Activated T-helper 1 cell treated with anti-CD3 and anti-CD28 coated beads, Interleukin-12 subunit alpha, Interleukin-12 subunit beta, Interleukin-2, Interleukin-4 antibody, amounts not matched to agents 30 ng/mL and 10 ng/mL and 1 ng/mL, durations not matched to agents 14 hours and 24 hours and 36 hours (primary cell): ENCODE measurements at places on chromosomes 1 and 21.

- no peak for DNase-seq
These were observed 41.7 kb downstream of the PKNOX1 start for GRCh38 chr21:43015906-43016540.

GRCh38 chr1:166915941-166916340 is 39.9 kb upstream of the TADA1 start:
- DNase-seq = no peak

DNA sequence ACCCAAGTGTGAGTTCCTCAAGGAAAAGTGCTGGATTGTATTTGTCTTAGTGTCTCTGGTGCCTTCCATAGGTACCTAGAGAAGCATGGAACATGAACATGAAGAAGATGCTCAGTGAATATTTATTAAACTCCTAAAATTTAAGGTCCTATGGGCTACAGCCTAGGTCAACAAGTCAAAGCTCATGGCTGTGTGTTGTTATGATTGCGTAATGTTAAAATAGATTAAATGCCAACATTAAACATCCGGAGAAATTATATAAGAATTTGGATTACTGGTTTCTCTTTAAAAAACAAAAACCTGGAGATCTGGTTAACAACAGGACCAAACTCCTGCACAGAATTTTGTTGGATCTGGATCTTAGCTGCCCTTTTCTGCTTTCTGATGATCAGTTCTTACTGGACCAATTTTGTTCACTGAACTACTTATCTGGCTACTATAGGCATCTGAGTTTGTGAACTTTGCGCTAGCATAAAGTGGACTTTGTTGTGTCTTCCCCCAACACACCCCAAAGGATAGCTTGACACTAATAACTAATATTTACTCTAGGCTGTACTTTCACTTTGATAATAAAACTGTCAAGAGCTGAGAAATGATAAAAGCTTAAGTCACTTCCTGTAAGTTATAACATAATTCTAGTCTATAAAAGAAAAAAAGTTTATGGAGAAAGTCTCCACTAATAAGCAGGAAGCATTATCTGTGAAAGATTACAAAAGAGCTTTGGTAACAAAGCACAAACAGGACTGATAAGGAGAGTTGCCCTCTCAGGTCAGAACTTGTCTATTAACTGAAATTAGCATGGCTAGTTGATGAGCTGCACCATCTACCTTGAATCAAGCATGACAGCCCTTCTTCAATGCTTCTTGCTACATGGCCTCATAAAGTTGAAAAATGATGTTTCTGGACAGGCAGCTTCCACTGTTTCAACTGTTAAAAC is 20.7 kb downstream of the F5 start:
- no peak for DNase-seq

DNA sequence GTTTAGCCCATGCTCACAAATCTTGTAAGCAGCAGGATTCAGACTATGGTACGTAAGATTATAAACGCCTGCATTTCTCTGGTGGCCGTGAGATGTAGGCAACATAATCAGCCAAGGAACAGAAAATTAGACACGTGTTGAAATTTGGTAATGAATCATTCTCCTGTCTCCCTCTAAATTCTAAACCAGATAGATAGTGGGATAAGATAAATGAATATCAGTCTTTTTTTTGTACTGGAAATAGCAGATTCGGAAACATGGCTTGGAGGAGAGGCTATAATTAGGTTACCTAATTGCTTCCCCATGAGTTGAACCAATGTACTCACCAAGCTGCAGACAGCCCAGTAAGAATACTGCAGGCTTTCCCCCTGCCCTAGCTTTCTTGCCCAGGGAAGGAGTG is 172.3 kb downstream of the TGFB2 start:
- DNase-seq = no peak

DNA sequence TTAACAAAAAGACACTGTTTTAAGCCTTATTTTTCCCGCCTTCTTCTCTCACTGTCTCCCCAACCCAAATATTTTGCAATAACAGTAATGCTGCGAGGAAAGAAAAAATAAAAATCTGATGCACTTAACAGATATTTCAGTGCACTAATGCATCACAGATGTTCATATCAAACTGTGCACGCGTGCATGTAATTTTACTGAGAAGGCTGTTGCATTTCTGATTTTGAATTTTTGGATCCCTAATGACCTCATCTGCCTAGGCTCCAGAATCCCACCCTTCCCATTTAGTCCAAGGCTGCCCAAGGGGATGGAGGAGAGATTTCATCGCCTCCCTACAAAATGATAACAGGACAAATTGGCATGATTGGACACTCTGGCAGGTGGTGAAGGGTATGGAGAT is 5.5 kb downstream of the TRABD2B start:
- no peak for DNase-seq

DNA sequence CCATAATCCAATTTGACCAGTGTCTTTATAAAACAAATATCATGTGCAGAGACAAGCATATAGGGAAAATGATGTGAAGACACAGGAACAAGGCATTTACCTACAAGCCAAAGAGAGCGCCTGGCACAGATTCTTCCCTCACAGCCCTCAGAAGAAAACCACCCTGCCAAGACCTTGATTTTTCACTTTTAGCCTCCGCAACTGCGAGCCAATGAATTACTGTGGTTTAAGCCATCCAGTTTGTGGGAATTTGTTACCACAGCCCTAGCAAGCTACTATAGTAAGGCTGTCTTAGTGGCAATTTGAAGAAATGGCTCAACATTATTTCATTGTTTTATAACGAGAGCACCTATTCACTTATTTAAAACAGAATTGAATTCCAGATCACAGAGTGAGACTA is 85.7 kb upstream of the CCDC190 start:
- DNase-seq = no peak

GRCh38 chr1:2129256-2129943 is 65.2 kb downstream of the FAAP20 start:
- DNase-seq = no peak

DNA sequence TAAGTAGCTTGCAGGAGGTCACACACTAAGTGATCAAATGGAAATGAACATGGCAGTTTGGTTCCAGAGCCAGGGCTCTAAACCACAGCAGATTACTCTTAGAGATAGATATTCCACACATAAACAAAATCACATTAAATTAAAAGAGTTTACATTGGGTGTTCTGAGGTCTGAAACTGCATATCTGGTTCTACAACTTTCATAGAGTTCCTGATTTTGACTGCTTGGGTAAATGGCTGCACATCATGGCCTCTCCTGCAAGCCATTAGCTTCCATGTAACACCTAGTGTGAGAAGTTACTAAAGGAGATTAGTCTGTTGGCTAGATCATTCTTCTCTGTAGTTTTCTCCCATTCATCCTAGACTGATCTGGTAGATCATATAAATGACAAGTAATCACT is 12.8 kb upstream of the XCL2 start:
- no peak for DNase-seq

- no peak for DNase-seq
These were observed 19.5 kb downstream of the ERG start for GRCh38 chr21:38478782-38479181.

DNA sequence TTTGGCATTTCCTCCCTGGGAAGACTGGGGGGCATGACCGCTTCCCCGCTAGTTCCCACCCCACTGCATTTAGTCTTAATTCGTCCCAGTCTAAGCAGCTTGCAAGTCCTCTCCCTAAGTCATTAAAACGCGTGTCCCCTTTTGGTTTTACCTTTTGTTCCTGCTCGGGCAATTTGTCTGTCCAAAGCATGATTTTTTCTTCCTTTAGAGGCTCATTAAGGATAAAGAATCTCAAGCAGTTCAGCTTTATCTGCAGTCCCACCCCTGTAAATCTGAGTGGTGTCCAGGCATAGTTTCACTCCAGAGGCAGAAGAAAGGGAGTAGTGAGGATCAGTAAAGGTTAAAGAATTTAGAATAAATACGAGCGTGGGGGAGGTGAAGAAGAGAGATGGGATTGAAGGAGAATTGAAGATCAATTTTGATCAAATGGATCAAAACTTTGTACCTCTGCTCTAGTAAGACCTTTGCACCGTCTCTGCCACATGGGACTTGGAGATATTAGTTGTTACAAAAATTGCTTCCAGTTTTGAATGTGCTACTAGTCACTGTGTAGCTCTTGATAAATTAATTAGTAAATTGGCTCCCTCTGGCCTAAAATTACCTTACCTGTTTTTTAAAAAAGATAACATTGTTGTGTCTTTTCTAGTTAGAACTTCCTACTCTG is 989 bp upstream of the ETV3 start:
- no peak for DNase-seq

DNA sequence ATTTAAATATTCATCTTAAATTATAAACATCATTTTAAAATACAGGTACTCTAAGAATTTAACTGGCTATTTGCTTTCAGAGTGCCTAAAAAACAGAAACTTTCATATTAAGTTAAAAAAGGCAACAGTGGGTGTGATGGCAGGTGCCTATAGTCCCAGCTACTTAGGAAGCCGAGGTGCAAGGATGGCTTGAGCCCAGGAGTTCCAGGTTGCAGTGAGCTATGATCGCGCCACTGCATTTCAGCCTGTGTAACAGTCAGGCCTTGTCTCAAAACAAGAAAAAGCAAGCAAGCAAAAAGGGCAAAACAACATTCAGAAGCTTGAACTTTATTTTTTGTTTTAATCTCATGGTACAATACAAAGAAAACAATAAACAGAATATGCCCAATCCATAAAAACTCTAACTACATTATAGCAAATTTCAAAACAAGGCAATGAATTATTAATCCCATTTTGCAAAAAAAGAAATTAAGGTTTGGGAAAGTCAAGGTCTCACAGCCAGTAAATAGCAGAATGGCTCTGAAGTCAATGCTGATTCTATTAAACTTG is 15.2 kb downstream of the ENAH start:
- no peak for DNase-seq

DNA sequence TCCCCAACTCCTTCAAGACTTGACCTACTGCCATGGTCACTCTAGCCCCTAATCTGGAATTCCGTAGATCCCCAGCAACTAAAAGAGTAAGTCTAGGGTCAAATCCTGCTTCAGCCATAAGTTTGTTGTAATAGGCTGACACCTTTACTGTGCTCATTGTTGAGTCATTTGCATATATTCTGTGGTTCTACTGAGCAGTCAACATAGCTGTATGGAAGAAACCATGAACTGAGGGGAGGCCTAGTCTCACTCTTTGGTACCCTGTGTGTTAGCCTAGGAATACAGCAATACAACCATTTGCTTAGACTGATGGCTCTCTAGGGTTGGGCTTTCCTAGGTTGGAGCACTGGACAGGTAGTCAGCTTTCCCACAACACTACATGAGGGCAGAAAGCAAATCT is 23.6 kb upstream of the SLC35D1 start:
- DNase-seq = no peak

GRCh38 chr1:65812065-65812464 is 19.4 kb downstream of the PDE4B start:
- peak; percentile 77 for DNase-seq

DNA sequence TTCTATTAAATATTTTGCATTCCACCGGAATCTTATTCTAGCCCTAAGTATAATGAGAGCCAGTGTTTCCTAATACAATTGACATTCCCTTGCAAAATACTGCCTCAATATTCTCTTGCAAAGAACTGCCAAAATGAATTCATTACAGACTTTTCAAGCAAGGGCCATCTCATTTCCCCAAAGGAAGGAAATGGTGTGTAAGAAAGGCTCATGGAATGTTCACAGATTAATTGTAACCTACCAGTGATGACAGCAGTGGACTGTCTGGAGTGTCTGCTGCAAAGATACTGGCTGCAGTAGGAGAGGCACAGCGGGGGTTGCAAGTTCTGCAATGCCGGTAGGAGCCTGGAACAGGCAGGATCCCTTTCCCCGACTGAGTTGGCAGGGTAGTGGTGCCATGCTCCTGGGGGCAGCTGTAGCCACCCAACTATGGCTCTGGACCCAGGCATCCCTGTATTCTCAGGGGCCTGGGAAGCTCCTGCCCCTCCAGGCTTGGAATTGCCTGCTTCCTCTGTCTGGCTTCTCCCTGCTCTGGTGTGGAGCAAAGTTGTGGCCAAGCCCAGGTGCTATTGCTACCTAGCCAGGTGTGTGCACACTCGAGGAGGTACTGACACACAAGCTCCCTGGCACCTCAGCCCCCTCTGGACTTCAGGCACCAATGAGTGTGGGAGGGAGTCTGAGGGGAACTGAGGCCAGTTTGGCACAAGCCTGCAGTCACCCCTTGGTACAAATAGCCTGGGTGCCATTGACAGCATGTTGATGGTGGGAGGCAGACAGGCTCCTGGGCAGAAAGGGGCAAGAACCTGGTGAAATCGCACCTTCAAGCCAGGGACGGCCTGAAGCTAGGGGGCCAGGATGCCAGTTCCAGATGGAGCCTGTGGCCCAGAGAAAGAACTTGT is 1371.0 kb downstream of the KCNT2 start:
- no peak for DNase-seq

DNA sequence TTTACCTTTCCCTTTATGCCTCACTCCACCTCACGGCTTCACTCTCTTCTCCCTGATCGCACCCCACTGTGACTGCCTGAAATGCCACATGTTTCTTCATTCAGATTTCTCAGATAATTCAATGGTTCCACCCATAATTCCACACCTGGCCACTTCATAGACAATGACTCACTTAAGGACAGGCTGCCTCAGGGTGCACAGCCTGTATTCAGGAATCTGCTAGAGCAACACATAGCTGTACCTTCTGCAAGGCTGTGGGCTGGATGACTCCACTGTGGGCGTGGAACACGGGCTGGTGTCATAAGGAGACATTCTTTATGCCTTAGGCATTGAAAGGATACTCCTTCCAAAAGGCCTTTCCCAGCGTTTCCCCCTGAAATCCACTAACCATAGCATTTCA is 36.1 kb downstream of the L1TD1 start:
- DNase-seq = no peak

GRCh38 chr1:6037338-6037762 is 8.3 kb upstream of the KCNAB2 start:
- peak; percentile 6 for DNase-seq

DNA sequence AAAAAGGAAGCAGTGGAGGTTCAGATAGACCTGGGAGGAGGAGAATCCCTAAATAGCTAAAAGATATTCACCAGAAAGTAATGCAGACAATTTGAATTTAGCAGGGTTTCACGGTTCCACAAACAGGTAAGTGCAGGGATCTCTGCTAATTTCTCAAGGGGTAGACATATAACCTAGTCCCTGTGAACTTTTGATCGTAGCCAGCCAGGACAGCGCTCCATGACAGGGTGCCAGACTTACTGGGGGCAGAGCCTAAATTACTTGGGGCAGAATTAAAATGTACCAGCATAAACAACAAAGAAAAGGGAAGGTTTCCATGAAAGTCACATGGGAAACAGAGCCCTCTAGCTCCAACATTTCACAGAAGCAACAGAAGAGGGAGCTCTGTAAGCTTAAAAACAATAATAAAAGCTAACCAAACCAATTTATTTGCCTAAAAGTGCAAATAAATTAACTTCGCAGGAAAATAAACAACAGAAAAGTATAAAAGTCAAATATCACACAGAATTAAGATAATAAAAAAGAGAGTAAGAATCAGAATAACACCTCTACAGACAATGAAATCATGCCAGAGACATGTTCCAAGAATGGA is 198.3 kb downstream of the DUSP10 start:
- DNase-seq = no peak

DNA sequence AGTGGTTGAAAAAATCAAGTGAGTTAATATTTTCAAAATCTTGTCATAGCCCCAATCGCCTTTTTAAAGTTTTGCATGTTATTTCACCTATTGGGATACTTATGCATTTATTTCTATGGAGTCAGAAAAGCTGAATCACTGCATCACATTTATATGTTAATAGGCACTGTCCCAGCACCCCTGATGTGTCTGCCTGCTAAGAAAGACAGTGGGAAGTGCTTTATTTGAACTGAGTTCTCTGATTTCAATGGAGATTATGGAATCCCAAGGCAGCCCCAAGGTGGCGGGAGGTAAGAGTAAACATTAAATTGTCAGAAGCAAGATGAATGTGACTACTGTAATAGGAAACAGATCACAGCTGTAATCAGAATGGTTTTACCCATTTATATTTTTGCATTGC is 2225.7 kb downstream of the NCAM2 start:
- DNase-seq = no peak

GRCh38 chr1:93702111-93702827 is 20.6 kb upstream of the BCAR3 start:
- no peak for DNase-seq
